ENCODE measurements at places on chromosomes 6 and 20. TPM values are rescaled to one million over a fixed set of nuclear protein-coding genes. Genes with fewer than 3 reads are reported as not detected.

- H3K27me3 ChIP-seq, result peaks cover 2% of the 10 kb centered on the region
- H3K4me3 ChIP-seq, result no peak overlapping the region
- no peak overlapping the region for H3K27ac ChIP-seq
- peaks cover 3% of the 10 kb centered on the region for H3K4me1 ChIP-seq
Measured at GRCh38 chr20:25984933-25985332, 288.3 kb upstream of the ZNF337 start.

GRCh38 chr6:122399348-122400120 is at the start of gene HSF2:
Gene HSF2, plus strand, starts transcription at chr6:122399652. Its CDS starts 86 bp downstream, at chr6:122399738.
- DNase-seq, result peak; percentile 97
- peaks cover 11% of the 10 kb centered on the region for H3K36me3 ChIP-seq
- peak within 1 kb of the TSS; percentile 96 for H3K27ac ChIP-seq
- H3K4me3 ChIP-seq, result peak within 1 kb of the TSS; percentile 99
- peaks cover 31% of the 10 kb centered on the region for H3K4me1 ChIP-seq

GRCh38 chr6:146905181-146905704 is 299.0 kb upstream of the STXBP5 start:
- no peaks in the 10 kb centered on the region for H3K27me3 ChIP-seq
- no peaks in the 10 kb centered on the region for H3K36me3 ChIP-seq
- no peak for DNase-seq
- H3K4me3 ChIP-seq, result no peak overlapping the region
- H3K4me1 ChIP-seq, result no peaks in the 10 kb centered on the region

- no peak overlapping the region for H3K27ac ChIP-seq
- peaks cover 2% of the 10 kb centered on the region for H3K4me1 ChIP-seq
- peaks cover 10% of the 10 kb centered on the region for H3K36me3 ChIP-seq
Measured at GRCh38 chr6:38051819-38052434, 232.4 kb downstream of the ZFAND3 start.

- no peak overlapping the region for H3K27ac ChIP-seq
- no peaks in the 10 kb centered on the region for H3K36me3 ChIP-seq
- no peak for DNase-seq
- no peak overlapping the region for H3K4me3 ChIP-seq
- H3K27me3 ChIP-seq, result no peaks in the 10 kb centered on the region
Measured at GRCh38 chr6:15207923-15208322, 37.9 kb upstream of the JARID2 start.

Gene SYCP2
- total RNA-seq, result 5.3 TPM

Gene PHACTR3
- total RNA-seq, result not detected

All from activated CD4-positive, alpha-beta T cell treated with anti-CD3 and anti-CD28 coated beads, Interleukin-2, amount 10 ng/mL, durations not matched to agents 24 days and 14 days (primary cell).